T-helper 17 cell (primary cell): ENCODE measurements at places on chromosomes 16 and 17. TPM values are rescaled to one million over a fixed set of nuclear protein-coding genes. Genes with fewer than 3 reads are reported as not detected.

The ABCA5 gene
- 38.6 TPM for total RNA-seq

The DNAH3 gene
- total RNA-seq: not detected

The TMC8 gene
- 481 TPM for total RNA-seq

The UTS2R gene
- total RNA-seq: not detected

The WDR81 gene
- total RNA-seq: 38.2 TPM

The ZDHHC7 gene
- total RNA-seq: 35.4 TPM

The RHOT1 gene
- total RNA-seq: 18.9 TPM

The HYDIN gene
- not detected for total RNA-seq

The PERCC1 gene
- not detected for total RNA-seq

The AXIN2 gene
- total RNA-seq: 31.6 TPM

The RPH3AL gene
- total RNA-seq: 3.5 TPM

The SHMT1 gene
- 9.8 TPM for total RNA-seq

DNA sequence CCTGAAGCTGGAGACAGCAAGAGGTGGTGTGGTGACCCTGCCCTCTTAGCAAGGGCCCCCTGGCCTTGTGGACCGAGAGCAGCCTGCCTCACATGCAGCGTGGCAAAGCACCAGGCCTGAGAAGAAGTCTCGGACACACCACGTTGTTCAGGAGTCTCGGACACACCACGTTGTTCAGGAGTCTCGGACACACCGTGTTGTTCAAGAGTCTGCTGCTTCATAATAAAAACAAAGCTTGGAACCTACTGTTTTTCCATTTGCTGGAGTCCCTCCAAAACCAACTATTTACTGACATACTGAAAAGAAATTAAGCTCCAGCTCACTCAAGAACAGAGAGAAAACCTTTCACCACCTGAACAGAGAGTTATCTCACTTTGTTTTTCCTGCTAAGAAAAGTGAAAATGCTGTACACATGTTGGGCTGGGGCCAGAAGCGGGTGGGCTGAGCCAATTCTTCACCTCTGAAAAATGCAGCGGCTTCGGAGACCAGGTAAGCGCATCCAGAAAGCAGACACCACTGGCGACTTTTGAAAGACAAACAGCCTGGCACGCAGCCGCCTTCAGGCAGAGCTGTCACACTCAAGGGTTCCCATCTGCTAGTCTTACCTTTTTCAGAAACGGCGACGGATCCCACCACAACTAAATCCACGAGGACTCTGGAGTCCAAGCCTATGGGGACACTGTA, 8.9 kb downstream of the MTHFSD start:
- no peak for DNase-seq

- no peak for DNase-seq
These were observed 24.5 kb downstream of the STXBP4 start for GRCh38 chr17:54992797-54993639.

- DNase-seq: no peak
These were observed 24.0 kb upstream of the VPS4A start for GRCh38 chr16:69286941-69287713.

- no peak for DNase-seq
These were observed 48.9 kb downstream of the SNX29 start for GRCh38 chr16:12025472-12025871.

- DNase-seq: no peak
These were observed 1.0 kb upstream of the MSI2 start for GRCh38 chr17:57255182-57255775.

GRCh38 chr16:813204-813915, 12.8 kb upstream of the GNG13 start:
- no peak for DNase-seq

- no peak for DNase-seq
These were observed 54.8 kb downstream of the NDEL1 start for GRCh38 chr17:8490256-8491023.

DNA sequence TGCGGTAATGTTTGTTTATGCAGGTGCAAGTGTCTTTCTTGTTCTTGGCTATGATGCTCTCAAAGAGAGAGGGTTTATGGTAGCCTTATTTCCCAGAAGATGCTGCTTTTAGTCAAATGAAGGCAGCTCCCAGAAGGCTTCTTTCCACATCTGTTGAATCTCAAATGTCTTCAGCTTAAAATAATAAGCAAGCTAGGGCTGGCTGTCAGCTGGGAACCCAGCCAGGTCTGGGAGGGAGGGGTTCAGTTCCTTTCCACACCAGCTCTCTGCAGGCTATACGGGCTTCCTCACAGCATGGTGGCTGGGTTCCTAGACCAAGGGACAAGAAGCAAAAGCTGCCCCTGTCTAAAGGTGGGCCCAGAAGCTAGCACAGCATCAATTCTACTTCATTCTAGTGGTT, 47.4 kb upstream of the ATF7IP2 start:
- no peak for DNase-seq

DNA sequence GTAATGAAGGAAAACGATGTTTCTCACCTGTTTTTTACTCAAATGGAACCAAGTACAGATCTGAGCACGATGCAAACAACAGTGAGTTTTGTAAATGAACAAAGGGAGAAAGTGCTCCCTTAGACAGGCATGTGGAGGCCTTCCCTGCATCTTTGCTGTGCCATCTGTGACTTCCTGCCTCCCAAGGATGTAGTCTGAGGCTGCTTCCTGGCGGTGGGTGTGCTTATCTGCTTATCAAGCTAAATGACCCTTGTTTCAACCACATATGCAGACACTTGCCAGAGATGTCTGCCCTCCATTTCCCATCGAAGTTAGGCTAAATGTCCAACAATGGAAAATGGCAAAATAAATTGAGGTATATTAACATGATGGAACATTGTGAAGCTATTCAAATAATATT, 34.6 kb downstream of the RGS9 start:
- no peak for DNase-seq

- no peak for DNase-seq
These were observed 122.0 kb upstream of the CHMP6 start for GRCh38 chr17:80869481-80870145.

- DNase-seq: no peak
These were observed 183.5 kb upstream of the SDK2 start for GRCh38 chr17:73827627-73828291.

GRCh38 chr16:66886914-66887313, 6.6 kb downstream of the PDP2 start:
- no peak for DNase-seq

- DNase-seq: no peak
These were observed 1.7 kb downstream of the ACADVL start for GRCh38 chr17:7221278-7222092.

DNA sequence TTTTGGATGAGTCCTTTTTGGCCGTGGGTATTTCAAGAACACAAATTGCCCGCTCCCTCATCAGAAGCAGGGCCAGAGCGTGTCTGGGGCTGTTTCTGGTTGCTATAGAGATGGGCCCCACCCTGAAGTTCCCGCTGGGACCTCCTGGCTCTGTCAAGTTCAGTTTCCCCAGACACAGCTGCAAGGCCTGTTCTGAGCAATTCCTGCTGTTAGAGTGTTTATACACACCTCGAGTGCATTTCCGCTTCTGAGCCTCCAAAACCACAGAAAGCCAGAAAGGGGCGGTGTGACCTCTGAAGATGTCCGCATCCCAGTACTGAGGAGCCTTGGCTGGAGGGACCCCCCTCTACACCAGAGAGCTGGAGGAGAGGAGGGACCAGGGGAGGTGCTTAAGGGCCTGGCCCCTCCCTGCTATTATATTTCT, 9.3 kb upstream of the WBP2 start:
- no peak for DNase-seq

DNA sequence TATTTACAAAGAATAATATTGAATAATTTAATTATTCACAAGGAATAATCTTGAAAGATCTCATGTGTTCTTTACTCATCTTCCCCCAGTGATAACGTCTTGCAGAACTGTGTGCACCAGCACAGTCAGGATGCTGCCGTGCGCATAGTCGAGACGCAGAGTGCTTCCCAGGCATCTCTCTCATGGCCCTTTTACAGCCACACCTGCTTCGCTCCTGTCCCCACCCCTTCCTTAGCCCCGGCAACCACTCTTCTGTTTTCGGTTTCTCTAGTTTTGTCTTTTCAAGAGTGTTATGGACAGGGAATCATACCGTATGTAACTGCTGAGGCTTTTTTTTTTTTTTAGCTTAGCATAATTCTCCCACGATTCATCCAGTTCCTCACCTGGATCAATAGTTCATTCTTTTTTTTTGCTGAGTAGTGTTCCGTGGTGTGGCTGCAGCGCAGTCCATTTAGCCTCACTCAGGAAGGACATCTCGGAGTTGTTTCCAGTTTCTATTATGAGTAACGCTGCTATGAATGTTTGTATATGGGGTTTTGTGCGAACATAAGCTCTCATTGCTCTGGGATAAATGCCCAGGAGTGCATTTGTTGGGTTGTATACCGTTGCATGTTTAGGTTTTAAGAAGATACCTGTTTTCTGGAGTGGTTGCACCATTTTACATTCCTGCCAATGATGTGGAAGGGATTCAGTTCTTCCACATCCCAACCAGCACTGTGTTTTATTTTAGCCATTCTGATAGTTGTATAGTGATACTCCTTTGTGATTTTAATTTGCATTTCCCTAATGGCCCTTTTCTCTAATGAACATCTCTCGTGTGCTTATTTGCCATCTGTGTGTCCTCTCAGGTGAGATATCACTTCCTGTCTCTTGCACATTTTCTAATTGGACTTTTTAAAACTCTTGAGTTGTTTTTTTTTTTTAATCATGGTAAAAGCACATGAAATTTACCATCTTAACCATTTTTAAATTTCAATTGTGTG, 47.6 kb downstream of the SEC14L1 start:
- DNase-seq: no peak

GRCh38 chr16:20971401-20971800, 70.8 kb downstream of the LYRM1 start:
- no peak for DNase-seq

GRCh38 chr17:17546399-17547185, 44.9 kb downstream of the PEMT start:
- no peak for DNase-seq

DNA sequence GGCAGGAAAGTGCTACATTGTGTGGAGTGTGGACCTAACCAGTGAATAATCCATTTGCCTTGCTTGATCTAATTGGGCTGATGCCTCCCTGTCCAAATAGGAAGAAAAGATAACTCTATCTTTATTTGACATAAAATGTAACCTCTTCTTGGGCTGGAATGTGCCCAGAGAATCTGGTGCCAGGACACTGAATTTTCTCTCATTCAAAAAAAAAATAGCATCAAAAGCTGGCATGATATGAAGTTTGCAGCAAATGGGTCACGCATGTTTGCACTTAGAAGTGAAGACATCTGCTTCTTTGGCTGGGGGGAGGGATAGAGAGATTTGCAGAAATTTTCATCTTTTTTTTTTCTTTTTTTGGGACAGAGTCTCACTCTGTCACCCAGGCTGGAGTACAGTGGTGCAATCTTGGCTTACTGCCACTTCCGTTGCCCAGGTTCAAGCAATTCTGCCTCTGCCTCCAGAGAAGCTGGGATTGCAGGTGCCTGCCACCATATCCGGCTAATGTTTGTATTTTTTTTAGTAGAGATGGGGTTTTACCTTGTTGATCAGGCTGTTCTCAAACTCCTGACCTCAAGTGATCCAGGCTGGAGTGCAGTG, 478.2 kb upstream of the EEF2KMT start:
- no peak for DNase-seq

GRCh38 chr17:49443862-49444261, 29.2 kb upstream of the PHB1 start:
- DNase-seq: no peak

GRCh38 chr16:76583945-76584344, 306.7 kb downstream of the CNTNAP4 start:
- no peak for DNase-seq

DNA sequence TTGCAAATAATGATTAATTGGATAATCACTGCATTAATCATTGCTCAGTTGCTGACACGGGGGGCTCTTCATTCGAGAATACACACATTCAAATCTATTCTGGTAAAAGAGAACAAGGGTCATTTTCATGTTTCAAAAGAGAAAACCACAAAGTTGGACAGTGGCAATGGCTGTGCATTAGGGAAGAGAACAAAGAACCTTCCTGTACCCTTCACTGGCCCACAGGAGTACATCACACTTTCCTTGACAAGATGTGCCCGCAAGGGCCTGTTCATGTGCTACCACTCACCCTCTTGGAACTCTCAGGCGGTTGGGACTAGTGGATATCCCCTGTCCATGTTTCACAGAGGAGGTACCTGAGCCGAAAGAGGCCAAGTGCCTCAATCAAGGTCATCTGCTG, 223.2 kb downstream of the ZFHX3 start:
- DNase-seq: no peak

DNA sequence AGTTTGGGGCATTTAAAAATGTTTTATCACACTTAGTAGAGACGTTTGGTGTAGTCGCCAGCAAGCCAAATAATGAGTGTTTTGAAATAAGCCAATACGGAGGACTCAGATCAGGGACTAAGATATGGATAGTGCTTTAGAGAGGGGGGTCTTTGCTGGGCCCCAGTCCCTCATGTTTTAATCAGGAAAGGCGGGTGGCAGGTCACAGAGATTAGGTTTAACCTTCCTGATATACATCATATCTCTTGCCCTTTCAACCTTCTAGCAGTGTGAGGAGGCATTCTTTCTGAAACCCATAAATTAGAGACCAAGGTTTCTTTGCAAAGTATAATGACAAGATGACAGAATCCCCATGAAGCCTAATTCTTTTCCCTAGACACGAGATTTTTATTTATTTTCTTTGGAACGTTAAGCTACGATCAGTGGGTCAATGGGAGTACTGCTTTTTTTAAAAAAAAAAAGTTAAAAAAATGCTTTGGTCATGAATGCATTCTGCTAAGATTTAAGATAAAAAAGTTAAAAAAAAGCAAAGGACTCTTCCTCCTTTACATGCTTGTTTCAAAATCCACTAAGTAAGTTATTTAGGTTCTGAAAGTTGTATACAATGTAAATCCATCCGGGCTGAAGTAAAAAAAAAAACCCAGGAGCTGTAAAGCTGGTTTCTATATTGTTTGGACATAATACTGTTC, 572.1 kb upstream of the SALL1 start:
- no peak for DNase-seq

DNA sequence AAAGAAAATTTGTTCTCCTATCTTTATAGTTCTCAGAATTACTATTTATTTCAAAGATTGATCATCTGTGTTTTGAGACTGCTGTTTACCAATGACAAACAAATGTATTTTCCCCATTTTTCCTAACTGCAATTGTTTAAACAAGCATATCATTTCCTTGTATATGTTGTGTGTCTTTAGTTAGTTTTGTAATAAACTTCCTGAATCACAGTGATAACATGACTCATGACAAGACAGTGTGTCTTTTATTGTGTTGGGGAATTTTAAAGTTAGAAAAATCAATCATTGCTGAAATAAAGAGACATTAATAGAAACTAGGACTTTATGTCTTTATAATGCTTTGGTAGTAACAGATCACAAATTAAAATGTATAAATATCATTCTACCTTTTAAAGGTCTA, 348.5 kb downstream of the KCNJ2 start:
- DNase-seq: no peak

DNA sequence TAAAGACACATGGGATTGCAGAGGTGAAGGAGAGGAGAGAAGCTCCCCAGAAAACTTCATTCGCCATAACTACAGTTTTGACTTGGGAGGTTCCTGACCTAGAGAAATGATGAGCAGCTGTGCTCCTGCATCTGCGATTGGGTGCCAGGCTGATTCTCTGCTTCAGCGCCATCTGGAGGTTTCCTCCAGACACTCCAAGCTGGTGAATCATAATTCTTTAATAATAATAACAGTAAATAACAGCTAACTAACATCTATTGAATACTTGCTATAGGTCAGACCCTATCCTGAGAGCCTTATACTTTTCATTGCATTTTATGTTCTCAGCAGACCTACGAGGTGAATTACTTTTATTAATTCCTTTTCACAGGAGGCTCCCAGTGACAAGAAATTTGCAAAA, 575.8 kb downstream of the TOX3 start:
- DNase-seq: no peak
